ENCODE measurements at places on chromosomes 2 and 18.

DNA sequence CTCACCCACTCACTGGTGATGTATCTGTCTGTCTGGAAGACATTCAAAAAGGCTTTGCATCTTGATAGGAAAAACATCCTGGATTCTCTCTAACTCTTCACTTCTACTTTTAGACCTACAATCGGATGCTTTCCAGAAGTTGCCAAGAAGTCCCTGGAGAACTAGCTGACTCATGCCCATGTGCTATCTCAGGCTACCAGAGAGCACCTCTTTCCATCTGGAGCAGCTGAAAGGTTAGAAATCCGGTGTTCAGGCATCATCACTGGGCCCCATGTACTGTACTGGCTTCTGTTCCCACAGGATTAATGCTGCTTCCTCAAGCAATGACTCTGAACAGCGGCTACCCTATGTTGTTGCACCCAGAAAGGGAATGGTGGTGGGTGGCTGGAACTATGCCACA lies 259.0 kb downstream of the NBAS start:
- no peak overlapping the region for H3K4me3 ChIP-seq
- H3K36me3 ChIP-seq, result no peaks in the 10 kb centered on the region
- no peaks in the 10 kb centered on the region for H3K4me1 ChIP-seq
- no peak overlapping the region for H3K27ac ChIP-seq
- no peak for DNase-seq

GRCh38 chr2:79083597-79084251 lies 4.1 kb downstream of the REG1B start:
- H3K27ac ChIP-seq, result no peak overlapping the region
- H3K36me3 ChIP-seq, result no peaks in the 10 kb centered on the region
- DNase-seq, result no peak
- H3K27me3 ChIP-seq, result no peaks in the 10 kb centered on the region
- H3K4me1 ChIP-seq, result no peaks in the 10 kb centered on the region
- H3K4me3 ChIP-seq, result no peak overlapping the region

- no peak overlapping the region for H3K4me3 ChIP-seq
- no peak overlapping the region for H3K27ac ChIP-seq
- no peaks in the 10 kb centered on the region for H3K36me3 ChIP-seq
- H3K4me1 ChIP-seq, result no peaks in the 10 kb centered on the region
Observed at GRCh38 chr2:191411472-191411871, 166.3 kb downstream of the MYO1B start.

GRCh38 chr2:147829106-147829505 lies 15.7 kb upstream of the ACVR2A start:
- H3K27ac ChIP-seq, result no peak overlapping the region
- H3K27me3 ChIP-seq, result no peaks in the 10 kb centered on the region
- H3K4me3 ChIP-seq, result no peak overlapping the region
- no peaks in the 10 kb centered on the region for H3K4me1 ChIP-seq
- no peak for DNase-seq

GRCh38 chr18:79949697-79950487 lies 1.6 kb downstream of the SLC66A2 start:
- H3K27ac ChIP-seq, result peak overlapping the region; percentile 87
- H3K27me3 ChIP-seq, result no peaks in the 10 kb centered on the region
- no peak for DNase-seq
- peaks cover 67% of the 10 kb centered on the region for H3K4me1 ChIP-seq
- H3K36me3 ChIP-seq, result no peaks in the 10 kb centered on the region

- H3K27ac ChIP-seq, result no peak overlapping the region
- H3K4me3 ChIP-seq, result no peak overlapping the region
- no peaks in the 10 kb centered on the region for H3K4me1 ChIP-seq
- no peak for DNase-seq
- no peaks in the 10 kb centered on the region for H3K27me3 ChIP-seq
Observed at GRCh38 chr2:83823229-83823628, 635.9 kb downstream of the SUCLG1 start.

DNA sequence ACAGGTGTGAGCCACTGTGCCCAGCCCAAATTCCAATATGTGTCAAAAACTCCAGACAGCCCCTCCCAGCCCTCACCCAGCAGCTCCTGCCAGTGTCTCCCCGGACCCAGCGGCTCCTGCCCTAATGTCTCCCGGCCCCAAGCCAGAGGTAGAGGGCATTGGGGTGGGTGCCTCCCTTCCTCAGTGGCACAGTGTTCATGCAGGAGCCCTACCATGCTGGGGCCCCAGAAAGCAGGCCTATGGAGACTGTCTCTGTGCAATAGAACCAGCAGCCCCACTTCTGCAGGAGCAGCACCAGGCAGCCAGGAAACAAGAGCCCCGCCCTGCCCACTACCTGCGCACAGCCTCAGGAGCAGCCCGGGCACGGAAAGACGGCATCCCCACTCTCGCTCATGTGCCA lies 70.4 kb downstream of the EIPR1 start:
- H3K36me3 ChIP-seq, result no peaks in the 10 kb centered on the region
- H3K4me3 ChIP-seq, result no peak overlapping the region
- H3K27ac ChIP-seq, result no peak overlapping the region
- H3K27me3 ChIP-seq, result no peaks in the 10 kb centered on the region

- no peak overlapping the region for H3K27ac ChIP-seq
- no peak for DNase-seq
- no peaks in the 10 kb centered on the region for H3K27me3 ChIP-seq
- no peaks in the 10 kb centered on the region for H3K4me1 ChIP-seq
- no peaks in the 10 kb centered on the region for H3K36me3 ChIP-seq
- no peak overlapping the region for H3K4me3 ChIP-seq
Observed at GRCh38 chr2:150441784-150442183, 45.7 kb downstream of the RND3 start.

DNA sequence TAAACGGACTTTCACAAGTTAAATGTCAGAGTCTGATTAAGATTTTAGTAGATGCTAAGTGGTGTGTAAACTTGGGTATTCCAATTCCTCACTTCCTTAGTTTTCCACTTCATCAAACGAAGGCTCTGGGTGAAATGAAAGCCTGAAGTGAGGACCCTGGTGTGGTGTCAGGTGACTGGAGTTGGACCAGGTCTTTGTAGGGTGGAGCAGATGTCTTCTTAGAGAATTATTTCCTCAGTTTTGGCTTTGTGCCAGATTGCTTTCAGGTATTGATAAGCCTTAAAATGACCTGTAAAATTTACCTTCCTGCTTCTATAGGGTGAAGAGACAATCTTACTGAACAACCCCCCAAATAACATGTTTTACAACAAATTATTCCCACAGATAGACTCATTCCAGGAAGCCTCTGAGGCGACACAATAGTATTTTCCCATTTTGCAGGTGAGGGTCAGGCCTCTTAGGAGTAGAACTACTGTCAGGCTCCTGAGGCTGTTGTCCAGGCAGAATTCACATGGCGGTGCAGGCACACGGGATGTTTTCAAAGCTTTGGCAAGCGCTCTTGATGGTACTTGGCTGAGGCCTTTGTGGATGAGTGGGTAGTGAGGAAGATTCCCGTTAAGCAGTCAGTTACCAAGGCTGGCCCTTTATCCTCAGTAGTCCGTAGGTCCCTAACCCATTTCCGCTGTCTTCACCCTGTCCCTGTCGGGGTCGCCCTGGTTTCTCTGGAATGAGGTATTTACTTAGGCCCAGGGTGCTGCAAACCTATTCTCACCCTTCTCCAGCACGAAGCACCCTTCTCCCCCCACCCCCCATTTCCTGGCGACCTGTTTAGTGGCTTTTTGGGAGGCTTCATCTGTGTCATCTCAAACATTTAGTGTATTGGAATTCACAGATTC lies 6.6 kb downstream of the RPS7 start:
- no peak for DNase-seq
- no peaks in the 10 kb centered on the region for H3K36me3 ChIP-seq
- H3K27me3 ChIP-seq, result no peaks in the 10 kb centered on the region
- peaks cover 44% of the 10 kb centered on the region for H3K4me1 ChIP-seq

GRCh38 chr2:148528356-148529064 lies 116.0 kb upstream of the EPC2 start:
- H3K27ac ChIP-seq, result no peak overlapping the region
- no peaks in the 10 kb centered on the region for H3K27me3 ChIP-seq
- no peaks in the 10 kb centered on the region for H3K36me3 ChIP-seq
- no peaks in the 10 kb centered on the region for H3K4me1 ChIP-seq
- DNase-seq, result peak; percentile 58

GRCh38 chr2:12347066-12347493 lies 369.7 kb upstream of the TRIB2 start:
- H3K4me1 ChIP-seq, result no peaks in the 10 kb centered on the region
- H3K4me3 ChIP-seq, result no peak overlapping the region
- H3K27me3 ChIP-seq, result no peaks in the 10 kb centered on the region
- H3K36me3 ChIP-seq, result no peaks in the 10 kb centered on the region

- H3K36me3 ChIP-seq, result no peaks in the 10 kb centered on the region
- H3K4me1 ChIP-seq, result no peaks in the 10 kb centered on the region
- no peak for DNase-seq
- no peak overlapping the region for H3K27ac ChIP-seq
- no peaks in the 10 kb centered on the region for H3K27me3 ChIP-seq
Observed at GRCh38 chr2:233242231-233242927, 9.1 kb upstream of the ATG16L1 start.

DNA sequence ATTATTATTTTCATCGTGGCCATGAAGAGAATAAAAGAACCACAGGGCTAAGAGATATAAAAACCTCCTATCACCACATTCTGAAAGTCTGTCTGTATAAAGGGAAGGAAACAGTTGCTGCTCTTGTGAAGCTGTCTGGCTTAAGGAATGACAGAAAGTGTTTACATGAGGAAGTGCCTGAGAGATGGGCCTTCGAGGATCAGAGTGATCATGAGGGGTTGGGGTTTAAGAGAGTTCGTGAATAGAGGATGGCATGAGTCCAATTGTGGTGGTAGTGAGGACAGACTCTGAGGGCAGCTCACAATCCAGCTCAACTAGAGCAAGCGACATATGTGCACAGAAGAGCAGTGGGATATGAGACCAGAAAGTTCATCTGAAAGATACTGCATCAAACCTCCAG lies 65.8 kb upstream of the PIEZO2 start:
- H3K4me3 ChIP-seq, result no peak overlapping the region
- H3K27ac ChIP-seq, result no peak overlapping the region
- no peaks in the 10 kb centered on the region for H3K27me3 ChIP-seq
- no peak for DNase-seq
- no peaks in the 10 kb centered on the region for H3K36me3 ChIP-seq

DNA sequence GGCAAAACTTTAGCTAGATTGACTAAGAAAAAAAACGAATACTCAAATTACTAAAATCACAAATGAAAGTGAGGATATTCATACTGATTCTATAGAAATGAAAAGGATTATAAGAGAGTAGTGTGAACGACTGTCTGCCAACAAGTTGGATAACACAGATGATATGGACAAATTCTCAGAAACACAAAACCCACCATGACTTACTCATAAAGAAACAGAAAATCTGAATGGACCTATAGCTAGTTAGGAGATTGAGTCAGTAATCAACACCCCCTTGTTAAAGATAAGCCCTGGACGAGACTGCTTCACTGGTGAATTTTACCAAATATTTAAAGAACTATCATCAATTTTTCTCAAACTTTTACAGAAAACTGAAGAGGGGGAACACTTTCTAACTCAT lies 108.8 kb upstream of the TMEM200C start:
- no peak overlapping the region for H3K4me3 ChIP-seq
- no peak overlapping the region for H3K27ac ChIP-seq
- DNase-seq, result no peak
- H3K4me1 ChIP-seq, result no peaks in the 10 kb centered on the region

GRCh38 chr2:224162122-224162521 lies 123.0 kb upstream of the SERPINE2 start:
- H3K27ac ChIP-seq, result no peak overlapping the region
- H3K4me3 ChIP-seq, result no peak overlapping the region
- H3K27me3 ChIP-seq, result no peaks in the 10 kb centered on the region
- H3K4me1 ChIP-seq, result no peaks in the 10 kb centered on the region

DNA sequence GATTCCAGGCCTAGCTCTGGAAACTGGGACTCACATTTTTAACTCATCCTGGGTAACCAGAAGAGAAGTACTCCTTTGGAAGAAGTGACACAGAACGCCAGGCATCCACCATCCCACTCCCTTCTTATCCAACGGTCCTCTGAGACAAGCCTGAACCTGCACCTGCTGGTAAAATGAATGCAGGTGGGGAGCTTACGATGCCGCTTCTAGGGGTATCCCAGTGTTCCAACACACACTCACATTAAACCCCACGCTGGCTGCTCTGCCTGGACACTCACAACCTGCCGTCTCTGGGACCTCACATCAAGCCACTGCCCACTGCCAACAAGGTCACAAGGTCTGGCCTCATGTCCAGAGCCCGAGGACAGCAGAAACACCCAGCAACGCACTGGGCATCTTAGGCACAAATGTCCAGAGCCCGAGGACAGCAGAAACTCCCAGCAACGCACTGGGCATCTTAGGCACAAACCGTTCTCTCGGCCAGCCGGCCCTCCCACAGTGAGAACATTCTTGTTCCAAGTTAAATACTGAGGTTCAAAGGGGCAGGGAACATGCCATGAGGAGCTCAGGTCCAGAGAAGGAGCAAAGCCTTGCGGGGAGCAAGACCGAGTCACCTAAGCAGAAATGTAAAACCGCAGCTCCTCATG lies 9.9 kb downstream of the SLC66A2 start:
- peaks cover 63% of the 10 kb centered on the region for H3K4me1 ChIP-seq
- no peak overlapping the region for H3K4me3 ChIP-seq

GRCh38 chr2:76193089-76193488 lies 482.4 kb upstream of the GCFC2 start:
- H3K4me1 ChIP-seq, result no peaks in the 10 kb centered on the region
- H3K36me3 ChIP-seq, result no peaks in the 10 kb centered on the region

DNA sequence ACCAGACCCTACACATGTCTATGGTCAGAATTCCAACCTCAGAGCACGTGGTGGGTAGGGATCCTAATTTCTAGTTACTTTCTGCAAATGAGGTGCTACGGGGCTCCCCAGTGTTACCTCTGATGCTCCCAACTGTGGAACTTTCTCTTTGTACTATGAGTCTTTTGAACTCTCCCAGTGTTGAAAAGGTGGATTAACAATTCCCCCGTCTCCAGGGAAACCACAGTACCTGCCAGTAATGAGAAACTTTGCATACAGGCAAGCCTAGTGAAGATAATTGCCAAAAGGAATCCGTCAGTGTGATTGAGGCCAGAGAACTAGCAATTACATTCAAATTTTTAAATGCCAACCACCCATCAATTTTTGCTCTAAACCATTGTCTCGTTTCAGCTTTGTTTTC lies 129.0 kb upstream of the FOSL2 start:
- DNase-seq, result no peak
- H3K4me1 ChIP-seq, result peaks cover 9% of the 10 kb centered on the region
- no peaks in the 10 kb centered on the region for H3K27me3 ChIP-seq
- H3K36me3 ChIP-seq, result no peaks in the 10 kb centered on the region

- H3K4me3 ChIP-seq, result no peak overlapping the region
- peaks cover 21% of the 10 kb centered on the region for H3K4me1 ChIP-seq
- H3K36me3 ChIP-seq, result no peaks in the 10 kb centered on the region
- no peaks in the 10 kb centered on the region for H3K27me3 ChIP-seq
Observed at GRCh38 chr2:233081731-233082221, 21.6 kb downstream of the INPP5D start.

GRCh38 chr2:131577812-131578211 lies 50.1 kb downstream of the CCDC74A start:
- H3K4me1 ChIP-seq, result no peaks in the 10 kb centered on the region
- no peaks in the 10 kb centered on the region for H3K27me3 ChIP-seq
- no peak overlapping the region for H3K4me3 ChIP-seq

- H3K27ac ChIP-seq, result no peak overlapping the region
- no peak for DNase-seq
- H3K27me3 ChIP-seq, result no peaks in the 10 kb centered on the region
- peaks cover 32% of the 10 kb centered on the region for H3K4me1 ChIP-seq
Observed at GRCh38 chr2:156456616-156457015, 20.4 kb downstream of the GPD2 start.

- no peaks in the 10 kb centered on the region for H3K27me3 ChIP-seq
- no peak overlapping the region for H3K4me3 ChIP-seq
- no peaks in the 10 kb centered on the region for H3K36me3 ChIP-seq
- no peak for DNase-seq
Observed at GRCh38 chr2:144459286-144459685, 60.6 kb downstream of the ZEB2 start.

Measured in vagina (tissue), 2 donors.